ENCODE measurements at places on chromosomes 11 and 22.

GRCh38 chr22:31583861-31584485, 78.0 kb downstream of the PISD start:
- DNase-seq = no peak

GRCh38 chr22:47333625-47334024, 571.2 kb downstream of the TBC1D22A start:
- DNase-seq = no peak

DNA sequence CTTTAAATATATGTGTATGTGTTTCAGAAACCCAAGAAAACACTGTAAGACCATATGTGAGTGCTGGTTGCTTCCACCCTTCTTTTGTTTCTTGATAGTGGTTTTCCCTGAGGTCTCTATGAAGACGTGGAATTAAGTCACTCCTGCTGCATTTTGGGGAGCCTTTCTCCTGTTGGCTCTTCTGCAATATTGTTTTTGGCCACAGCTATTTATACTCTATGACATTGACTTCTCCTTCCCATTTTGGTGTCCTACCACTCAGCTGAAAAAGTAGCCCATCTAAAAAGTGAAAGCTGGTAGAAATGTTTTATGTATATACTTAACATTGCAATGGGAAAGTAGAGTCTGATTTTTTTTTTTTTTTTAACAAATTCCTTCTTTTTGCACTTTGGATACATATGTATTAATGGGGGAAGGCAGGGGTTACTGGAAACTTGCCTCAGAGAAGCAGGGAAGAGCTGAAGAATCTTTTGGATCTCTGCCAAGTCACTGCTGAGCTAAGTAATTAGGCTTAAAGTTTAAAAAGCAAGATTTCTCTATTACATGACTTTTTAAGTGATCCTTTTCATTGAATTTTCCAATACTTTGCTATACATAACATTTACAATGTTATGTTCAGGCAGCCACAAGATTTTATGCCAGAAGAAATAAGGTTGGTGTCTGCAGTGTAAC, 1.8 kb downstream of the TTC17 start:
- no peak for DNase-seq

DNA sequence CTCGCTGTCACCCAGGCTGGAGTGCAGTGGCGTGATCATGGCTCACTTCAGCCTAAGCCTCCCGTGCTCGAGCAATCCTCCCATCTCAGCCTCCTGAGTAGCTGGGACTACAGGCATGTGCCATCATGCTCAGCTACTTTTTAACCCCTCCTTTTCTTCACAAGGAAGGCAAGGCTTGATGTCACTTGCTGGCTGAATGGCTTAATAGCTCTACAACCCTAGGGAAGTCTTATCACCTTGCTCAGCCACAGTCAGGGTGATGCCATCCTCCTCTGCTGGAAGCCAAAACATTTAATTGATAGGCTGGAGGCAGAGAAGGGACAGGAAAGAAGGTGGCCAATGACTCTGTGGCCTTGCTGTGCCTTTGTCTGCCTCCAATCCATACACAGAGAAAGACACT, 131.9 kb downstream of the MED15 start:
- DNase-seq = no peak

GRCh38 chr11:106017093-106017492, 4.9 kb downstream of the MSANTD4 start:
- DNase-seq = no peak

DNA sequence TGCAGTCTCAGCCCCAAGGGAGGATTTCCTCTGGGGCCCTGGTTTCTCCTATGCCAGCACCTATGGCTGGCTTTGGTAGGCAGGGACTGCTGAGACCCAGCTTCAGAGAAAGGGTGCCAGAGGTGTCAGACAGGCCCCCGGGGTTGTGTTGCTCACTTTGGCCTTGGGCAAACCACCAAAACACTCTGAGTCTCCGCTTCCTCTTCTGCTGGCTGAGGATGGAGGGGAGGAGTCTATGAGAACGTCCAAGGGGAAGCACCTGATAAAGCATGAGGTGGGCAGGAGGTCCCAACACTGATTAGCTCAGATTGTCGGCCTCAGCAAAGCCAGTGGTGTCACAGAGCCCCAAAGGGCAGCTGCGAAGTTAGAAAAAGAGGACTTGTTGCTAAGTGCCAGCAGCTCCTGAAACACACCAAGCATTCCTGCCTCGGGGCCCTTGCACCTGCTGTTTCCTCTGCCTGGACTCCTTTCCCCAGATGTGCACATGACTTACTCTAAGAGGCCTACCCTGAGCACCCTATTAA, 10.5 kb downstream of the SMTNL1 start:
- no peak for DNase-seq

DNA sequence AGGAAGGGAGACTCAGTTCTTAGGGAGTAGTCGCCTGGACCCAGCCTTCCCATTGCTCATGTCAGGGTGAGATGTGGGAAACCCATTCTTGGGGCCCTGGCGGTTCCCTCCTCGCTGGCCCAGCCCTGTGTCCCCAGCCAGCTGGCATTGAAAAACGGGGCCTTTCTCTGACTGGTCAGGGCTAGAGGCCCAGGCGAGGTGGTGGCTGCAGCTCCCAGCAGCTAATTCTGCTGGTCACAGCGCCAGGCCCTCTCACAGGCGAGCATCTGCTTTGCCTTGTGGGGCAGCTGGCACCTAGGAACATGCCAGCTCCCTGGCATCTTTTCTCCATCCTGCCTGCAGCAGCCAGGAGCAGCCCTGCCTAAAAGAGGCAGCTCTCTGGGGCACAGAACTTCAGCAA, 20.1 kb downstream of the TSPAN18 start:
- no peak for DNase-seq

DNA sequence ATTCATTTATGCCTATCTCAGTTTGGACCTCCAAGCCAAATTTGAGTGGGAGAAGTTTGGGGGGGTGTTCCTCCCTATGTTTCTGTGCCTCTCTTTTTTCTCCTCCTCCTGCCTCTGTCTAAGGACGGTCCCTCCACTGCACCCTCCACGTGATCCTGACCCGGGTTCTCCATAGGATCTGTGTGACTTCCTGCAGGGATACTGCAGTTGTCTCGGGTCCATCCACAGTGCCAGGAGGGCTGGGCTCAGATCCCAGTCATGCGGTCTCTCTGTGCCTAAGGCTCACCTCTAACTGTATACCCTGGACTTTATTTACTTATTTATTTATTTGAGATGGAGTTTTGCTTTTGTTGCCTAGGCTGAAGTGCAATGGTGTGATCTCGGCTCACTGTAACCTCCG, 1354.5 kb downstream of the BRD1 start:
- no peak for DNase-seq

GRCh38 chr11:59706518-59707285, 6.9 kb downstream of the OR10V1 start:
- DNase-seq = no peak

GRCh38 chr11:70462818-70463477, 64.6 kb downstream of the CTTN start:
- DNase-seq = no peak

DNA sequence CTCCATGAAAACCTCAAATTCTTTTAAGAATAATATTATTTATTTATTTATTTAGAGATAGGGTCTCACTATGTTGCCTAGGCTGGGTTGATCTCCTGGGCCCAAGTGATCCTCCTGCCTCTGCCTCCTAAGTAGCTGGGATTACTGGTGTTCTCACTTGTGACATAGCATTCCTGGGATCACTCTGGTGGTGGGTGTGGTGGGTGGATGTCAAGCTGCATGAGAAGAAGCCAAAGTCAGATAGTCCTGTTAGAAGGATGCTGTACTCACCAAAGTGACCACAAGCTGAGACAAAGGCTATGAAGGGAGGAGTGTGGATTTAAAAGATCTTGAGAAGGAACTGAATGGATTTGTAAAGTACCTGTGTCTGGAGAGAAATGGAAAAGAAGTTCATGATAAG, 87.9 kb upstream of the SPON1 start:
- DNase-seq = no peak

DNA sequence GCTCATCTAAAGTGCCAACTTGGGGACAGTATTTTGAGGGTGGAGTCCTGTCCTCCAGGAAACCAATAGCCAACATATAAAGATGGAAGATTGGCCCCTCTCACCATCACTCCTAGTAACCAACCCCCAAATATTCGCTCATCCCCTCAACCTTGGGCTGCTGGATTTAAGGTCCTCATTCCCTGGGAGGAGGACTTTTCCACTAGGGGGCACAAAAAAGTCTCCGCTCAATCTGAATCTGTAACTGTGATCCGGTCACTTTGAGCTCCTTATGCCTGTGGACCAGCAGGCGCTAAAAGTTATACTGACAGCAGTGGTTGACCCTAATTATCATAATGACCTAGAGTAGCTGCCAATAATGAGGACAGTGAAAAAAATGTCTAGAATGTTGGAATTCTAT, 20.5 kb upstream of the CLPB start:
- no peak for DNase-seq

- no peak for DNase-seq
Measured at GRCh38 chr11:16727806-16728205, 10.6 kb upstream of the C11orf58 start.

DNA sequence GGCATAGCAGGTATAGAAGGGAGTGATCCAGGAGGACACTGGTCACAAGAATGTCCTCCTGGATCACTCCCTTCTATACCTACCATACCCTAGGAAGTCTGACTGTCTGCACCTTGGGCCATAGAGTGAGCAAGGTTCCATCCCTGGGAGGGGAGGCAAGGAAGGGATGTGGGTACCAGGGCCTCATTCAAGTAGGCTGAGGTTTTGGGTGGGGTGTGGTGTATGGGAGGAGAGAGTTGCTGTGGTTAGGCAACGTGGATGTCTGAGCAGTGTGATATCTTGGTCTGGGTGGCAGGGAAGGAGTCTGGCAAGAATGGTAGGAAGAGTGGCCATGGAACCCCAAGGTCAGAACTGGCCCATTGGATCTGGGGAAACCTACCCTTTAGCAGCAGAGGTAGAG, 13.2 kb downstream of the PPFIBP2 start:
- no peak for DNase-seq

DNA sequence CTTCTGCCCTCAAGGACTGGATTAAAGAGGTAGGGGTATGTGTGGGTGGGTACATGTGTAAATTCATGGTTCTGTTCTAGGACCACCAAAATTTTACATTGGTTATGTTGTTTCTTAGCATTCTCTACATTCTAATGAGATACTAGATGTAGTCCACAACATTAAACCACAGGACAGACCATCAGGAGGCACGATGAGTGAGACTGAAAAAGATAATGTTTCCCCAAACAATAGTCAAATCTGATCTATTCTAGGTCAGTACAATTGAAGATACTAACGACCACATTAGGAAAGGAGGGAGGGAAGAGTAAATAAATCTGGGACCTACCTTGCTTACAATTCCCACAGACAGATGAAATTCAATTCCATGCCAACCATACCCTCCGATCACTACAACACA, 42.2 kb downstream of the MRTFA start:
- no peak for DNase-seq

DNA sequence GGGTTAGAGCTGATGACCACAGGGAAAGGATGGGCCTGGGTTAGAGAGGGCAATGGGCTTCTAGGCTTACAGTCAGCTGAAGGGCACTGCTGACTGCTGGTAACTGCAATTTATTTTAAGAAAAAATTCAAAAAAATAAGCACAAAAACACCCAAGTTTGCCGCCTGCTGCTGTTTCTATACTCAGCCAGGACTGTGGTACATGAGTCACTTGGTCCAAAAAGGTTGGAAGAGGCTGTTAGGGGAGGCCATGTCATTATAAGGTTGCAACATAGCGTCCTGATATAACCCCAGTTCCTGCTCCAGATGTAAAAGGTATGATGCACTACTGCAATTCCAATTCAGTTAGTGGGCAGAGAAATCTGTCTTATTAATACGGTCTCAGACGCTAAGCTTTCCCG, 98.9 kb downstream of the ETS1 start:
- DNase-seq = no peak

GRCh38 chr11:79071190-79071589, 369.6 kb downstream of the TENM4 start:
- DNase-seq = no peak

DNA sequence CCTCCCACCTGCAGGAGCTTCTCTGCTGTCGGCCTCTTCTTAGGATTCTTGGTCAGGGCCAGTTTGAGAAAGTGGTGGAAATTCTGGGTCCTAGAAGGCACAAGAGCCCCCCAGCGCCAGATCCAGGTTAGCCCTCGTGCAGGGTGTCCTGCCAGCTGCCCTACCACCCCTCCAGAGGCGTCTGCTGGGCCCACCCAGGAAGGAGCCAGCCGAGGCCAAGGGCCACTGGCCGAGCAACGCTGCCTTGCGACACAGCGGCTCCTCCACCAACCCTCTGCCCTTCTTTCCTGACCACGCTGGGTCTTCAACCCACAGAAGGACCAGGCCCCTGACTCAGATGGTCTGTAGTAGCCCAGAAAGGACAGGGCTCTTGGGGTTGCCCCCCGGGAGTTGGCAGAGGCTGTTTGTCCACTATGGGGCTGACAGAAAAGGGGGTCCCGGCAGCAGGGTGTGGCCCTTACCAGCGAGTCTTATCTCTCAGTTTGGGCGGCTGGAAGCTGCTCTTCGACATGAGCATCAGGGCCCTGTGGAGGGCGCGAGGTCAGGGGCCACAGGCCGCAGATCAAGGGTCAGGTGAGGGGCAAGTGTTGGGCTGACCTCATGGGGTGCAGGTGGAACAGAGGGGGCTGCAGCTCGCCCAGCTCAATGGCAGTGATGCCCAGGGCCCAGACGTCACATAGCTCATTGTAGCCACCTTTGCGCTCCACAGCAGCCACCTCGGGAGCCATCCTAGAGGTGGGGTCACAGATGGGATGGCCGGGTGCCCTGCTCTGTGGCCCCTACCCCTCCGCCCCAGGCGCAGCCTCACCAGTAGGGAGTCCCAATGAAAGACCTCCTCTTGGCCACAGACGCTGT, 2.5 kb downstream of the MAP4K2 start:
- no peak for DNase-seq

- no peak for DNase-seq
Measured at GRCh38 chr11:12219757-12220156, 109.4 kb downstream of the MICAL2 start.

DNA sequence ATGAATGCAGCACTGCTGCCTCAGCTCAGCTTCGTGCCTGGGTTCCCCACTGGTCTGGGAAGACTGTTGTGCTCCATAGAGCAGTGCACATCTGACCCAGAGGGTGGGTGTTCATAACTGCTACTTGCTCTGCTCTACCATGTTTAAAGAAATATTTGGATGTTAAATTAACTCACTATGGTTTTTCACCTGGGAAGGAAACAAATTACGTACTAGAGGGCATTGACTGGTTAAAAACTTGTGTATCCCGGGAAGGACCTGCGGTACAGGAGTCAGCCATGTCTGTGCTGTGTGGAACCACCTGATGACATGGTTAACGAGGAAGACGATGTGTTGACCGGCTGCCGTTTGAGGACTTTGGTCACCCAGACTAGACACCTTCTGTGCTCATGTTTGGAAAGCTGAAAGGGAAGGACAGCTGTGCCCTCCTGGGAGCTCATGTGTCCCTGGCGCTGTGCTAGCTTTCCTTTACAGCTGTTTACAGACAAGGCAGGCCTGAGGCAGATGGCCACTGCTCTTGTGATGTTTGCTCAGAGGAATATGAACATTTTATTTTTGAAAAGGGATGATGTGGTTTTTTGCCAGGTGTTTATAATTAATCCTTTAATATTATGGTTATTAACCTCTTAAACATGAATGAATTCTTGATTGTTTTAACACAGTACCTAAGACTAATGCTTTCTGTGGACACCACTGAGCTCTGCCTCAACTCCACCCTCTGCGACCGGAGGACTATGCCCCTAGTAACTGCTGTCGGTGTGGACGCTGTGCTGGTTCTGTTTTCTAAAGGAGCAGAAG, 14.3 kb upstream of the AIFM3 start:
- DNase-seq = no peak

GRCh38 chr11:17950644-17951043, 62.2 kb downstream of the SERGEF start:
- no peak for DNase-seq

- no peak for DNase-seq
Measured at GRCh38 chr22:46961591-46962295, 199.3 kb downstream of the TBC1D22A start.

GRCh38 chr11:100942016-100942415, 187.6 kb downstream of the PGR start:
- no peak for DNase-seq
